ENCODE measurements at places on chromosomes 16 and 17.
A peak's percentile ranks its signal among the peaks of the same experiment; 100 is the strongest.

DNA sequence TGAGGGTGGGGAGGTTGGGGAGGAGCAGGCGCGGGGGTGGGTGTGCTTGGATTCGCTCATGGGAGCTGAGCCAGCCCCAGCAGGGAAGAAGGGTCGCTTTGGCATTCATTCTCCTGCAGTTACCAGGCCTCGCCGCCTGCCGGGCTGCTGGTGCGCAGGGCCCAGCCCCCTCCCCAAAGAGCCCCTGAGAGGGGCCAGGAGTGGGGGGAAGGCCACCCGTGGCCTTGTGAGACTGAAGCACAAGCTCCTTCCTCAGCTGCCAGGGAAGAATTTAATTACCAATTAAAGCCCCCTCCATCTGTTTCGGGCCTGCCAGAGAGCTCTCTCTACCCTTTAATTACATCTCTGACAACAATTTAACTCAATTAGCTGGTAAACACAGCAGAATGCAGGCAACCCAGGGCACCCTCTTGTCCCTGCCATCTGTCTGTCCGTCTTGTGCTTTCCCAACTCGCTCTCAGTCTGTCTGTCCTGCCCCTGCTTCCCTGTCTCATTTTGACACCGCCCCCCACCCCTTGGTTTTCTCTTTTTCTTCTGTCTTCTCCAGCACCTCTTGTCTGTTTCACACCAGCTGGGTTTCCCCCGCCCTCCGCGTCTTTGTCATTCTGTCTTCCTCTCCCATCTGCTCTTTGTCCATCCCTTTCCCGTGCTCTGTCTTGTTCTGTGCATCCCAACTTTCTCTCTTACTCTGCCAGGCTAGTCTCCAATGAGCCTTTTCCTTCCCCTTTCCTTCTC lies 32.7 kb downstream of the CDK5RAP3 start:
- peak; percentile 100 for DNase-seq

DNA sequence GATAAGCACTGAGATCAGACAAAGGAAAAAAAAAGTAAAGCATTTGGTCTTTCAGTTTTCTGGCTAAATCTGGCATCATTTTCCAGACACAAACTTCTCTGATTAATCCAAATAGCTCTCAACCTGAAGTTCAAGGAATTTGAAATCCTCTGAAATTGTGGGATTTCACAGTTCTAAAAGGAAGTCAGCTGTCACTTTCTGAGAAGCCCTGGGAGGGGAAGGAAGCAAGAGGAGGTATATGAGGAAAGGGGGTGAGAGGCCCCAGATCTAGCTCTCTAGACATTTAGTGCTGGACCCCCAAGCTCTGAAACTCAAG lies 17.5 kb upstream of the HOXB9 start:
- DNase-seq: no peak

- DNase-seq: no peak
Measured at GRCh38 chr16:30923554-30924075, at the start of gene FBXL19. Gene FBXL19 (plus strand): TSS chr16:30923572. CDS start chr16:30925755, 2,183 bp downstream.

DNA sequence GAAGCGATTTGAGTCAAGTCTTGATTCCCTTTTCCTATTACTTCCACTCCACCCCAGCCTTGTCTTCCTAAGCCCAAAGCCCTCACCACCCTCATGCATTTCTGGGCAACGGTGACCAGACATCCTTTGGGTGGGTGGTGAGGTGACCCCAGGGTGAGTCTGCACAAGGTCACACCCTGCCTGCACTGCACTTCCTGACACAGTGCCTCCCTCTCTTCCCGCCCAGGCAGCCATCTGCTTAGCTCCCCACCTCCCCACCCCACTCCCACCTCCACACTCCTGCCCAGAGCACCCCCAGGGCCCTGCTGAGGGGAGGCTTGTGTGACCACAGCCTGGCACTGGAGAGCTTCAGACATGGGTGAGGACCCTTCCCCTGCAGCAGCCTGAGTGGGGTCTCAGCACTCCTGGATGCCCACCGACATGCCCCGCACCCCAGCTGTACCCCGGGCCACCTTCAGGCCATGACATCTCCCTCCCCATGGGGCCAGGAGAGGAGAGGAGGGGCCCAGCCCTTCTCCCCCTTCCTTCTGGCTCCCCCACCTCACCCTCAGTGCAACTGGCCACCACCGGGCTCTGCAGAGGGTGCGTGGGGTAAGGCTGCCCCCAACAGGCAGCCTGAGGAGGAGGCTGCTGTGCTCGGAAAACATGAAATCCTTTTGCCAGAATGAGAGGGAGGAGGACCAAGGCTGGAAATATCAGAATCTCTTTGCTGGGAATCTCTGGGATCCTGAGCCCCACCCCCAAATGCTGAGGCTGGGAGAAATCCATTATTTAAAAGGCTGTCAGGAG lies 68.6 kb downstream of the CCT6B start:
- no peak for DNase-seq

DNA sequence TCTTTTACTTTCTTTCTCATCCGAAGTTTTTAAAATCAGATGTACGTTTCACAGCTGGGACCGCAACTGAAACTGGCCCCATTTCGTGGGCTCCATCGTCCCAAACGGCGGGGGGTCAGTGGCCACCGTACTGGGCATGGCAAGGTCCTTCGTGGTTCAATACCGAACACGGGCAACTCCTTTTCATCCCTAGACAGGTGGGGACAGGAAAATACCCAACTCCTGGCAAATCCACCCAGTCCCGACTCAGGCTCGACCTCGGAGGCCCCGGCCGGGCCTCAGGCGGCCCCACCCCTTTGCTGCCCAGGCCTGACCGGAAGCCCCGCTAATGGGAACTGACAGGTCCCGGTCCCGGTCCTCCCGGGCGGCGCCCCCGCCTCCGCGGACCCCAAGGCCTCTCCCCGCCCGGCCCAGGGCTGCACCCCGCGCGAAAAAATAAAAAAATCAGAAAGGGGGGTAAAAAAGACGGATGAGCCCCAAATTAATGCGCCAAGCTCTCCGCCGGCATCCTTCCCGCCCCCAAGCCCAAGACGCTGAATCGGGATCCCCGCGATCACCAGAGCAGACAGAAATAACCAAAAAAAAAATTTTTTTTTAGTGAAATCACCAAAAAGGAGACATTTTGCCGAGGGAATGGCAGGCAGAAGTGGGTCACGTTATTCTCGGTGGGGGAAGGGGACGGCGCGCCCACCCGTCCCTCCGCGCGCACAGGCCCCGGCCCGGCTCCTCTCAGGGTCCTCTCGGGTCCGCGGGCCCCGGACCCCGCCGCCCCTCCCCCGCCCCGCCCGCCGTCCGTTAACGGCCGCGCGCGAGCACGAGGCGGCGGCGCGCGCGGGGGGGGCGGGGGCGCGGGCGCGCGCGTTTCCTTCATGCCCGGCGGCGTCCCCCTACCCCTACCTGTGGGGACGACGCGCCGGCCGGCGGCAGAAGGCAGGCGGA lies 562 bp downstream of the ZC3H7A start:
- no peak for DNase-seq

Measured in NCI-H524 treated with DMSO at 0.1 percent for 48 hours (cell line).